Activated naive CD4-positive, alpha-beta T cell treated with anti-CD3 and anti-CD28 coated beads, Interleukin-2, amount 50 U/mL, for 16 hours (primary cell): ENCODE measurements at places on chromosomes 7 and 10.

- DNase-seq: no peak
Measured at GRCh38 chr10:88877298-88877697, 2.7 kb upstream of the STAMBPL1 start.

DNA sequence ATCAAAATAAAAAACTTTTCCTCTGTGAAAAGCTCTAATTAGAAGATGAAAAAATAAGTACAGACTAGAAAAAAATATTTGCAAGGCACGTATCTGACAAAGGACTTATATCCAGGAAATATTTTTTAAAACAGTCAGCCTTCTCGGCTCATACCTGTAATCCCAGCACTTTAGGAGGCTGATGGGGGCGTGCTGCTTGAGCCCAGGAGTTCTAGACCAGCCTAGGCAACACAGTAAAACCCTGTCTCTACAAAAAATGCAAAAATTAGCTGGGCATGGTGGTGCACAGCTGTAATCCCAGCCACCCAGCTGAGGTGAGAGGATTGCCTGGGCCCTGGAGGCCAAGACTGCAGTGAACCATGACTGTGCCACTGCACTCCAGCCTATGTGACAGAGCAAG is 542.8 kb downstream of the PARD3 start:
- DNase-seq: no peak

DNA sequence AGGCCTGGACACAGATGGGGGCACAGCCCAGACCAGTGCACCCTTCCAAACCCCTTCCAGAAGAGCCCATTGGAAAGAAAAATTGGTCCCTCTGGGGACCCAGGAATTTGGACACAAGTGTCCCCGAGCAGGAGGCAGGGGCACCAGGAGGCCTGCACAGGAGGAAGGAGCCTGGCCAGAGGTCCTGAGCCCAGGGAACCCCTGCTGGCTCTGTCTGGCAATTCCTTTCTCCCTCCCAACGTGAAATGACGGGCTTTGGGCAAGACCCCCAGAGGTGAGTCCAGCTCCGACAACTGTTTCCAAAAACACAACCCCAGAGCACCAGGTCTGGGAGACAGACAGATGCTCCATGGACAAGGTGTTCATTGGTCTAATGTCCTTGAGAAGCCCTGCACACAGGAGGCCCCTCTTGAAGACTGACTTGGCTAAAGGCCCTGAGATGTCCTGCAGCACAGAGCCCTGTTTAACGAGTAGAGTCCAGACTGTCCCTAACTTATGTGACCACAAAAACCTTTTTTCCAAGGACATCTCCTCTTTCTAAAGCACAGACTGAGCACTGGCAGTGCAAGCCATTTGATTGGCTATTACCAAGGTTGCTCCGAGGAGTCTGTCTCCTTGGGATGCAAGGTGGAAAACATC is 150.7 kb downstream of the OAT start:
- no peak for DNase-seq

- no peak for DNase-seq
Measured at GRCh38 chr7:93008833-93009232, 108.9 kb downstream of the SAMD9 start.

DNA sequence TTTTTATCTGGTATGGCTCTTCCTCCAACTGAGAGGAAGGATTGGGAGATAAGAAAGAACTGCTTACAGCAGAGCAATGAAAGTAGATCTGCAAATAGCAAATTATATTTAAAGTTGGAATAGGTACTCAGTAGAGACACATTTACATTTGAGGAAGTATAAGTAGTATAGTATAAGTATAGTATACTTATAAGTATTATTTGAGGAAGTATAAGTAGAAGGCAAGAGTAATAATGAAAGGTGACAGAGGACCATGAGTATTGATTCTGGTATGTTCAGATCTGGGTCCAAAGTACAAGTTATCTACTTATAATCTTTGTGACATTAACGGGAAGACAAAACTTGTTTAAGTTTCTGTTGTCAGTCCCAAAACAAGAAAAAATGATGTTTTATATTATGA is 527.6 kb upstream of the SORCS1 start:
- DNase-seq: no peak

GRCh38 chr10:4804465-4804864 is 21.5 kb upstream of the AKR1E2 start:
- DNase-seq: no peak

- no peak for DNase-seq
Measured at GRCh38 chr7:81929386-81929785, 159.5 kb upstream of the HGF start.

DNA sequence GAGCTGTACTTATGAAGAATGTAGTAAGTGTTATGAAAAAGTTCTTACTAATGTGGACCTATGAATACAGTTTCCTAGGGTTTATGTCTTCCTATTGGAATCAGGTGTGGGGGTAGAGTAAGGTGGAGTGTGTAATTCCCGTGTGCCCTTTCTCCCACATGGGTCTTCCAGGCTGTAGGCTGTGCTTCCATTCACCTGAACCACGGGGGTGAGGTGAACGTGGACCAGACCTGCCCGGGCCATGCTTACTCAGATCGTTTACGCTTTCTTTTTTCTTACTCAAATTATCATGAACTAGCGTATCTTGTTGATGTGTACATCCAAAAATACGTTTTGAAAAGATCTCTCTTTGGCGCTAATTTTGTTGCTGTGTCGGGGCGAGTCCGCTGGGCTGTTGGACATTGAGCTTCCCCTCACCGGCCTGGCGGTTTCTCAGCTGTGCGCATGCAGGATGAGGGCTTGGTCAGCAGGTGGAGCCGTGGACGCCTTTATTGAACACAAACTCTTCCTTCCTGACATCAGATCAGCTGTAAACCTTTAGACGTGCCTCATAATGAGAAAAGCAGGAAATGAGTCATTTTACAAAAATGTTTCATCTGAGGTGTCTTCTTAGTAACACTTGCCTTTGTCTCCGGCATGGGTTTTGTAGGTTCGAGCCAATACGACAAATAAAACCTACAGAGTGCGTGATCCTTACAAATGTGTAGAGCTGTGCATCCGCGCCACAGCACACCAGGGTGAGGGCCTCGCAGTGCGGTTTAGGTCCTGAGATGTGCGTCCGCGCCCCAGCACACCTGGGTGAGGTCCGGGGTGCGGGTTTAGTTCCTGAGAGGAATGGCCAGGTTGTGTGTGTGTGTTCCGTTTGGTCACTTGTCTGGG is 53.8 kb downstream of the WDR37 start:
- peak; percentile 79 for DNase-seq

- DNase-seq: no peak
Measured at GRCh38 chr10:112695539-112695938, 248.5 kb downstream of the VTI1A start.

GRCh38 chr7:25196132-25196896 is 32.0 kb downstream of the NPVF start:
- no peak for DNase-seq

DNA sequence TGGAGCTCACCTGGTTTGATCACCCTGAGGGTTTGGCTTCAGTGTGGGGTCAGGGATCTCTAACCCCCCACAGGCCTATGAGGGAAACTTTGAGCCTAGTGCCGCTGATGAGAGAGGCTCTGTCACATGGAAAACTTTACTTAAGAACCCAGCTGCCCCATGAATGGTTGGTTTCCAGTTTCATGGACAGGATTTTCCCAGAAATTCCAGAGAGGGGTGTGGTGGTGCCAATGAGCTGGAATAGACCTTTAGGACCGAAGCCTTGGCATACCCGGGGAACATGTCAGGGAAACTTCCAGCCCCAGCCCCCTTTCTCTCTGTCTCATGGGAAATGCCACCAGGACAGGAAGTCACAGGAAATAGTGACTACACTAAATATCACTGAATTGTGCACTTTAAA is 36.9 kb downstream of the AKR1B1 start:
- DNase-seq: no peak
